Spinal cord (tissue), 10 donors: ENCODE measurements at places on chromosomes 12 and 14.

DNA sequence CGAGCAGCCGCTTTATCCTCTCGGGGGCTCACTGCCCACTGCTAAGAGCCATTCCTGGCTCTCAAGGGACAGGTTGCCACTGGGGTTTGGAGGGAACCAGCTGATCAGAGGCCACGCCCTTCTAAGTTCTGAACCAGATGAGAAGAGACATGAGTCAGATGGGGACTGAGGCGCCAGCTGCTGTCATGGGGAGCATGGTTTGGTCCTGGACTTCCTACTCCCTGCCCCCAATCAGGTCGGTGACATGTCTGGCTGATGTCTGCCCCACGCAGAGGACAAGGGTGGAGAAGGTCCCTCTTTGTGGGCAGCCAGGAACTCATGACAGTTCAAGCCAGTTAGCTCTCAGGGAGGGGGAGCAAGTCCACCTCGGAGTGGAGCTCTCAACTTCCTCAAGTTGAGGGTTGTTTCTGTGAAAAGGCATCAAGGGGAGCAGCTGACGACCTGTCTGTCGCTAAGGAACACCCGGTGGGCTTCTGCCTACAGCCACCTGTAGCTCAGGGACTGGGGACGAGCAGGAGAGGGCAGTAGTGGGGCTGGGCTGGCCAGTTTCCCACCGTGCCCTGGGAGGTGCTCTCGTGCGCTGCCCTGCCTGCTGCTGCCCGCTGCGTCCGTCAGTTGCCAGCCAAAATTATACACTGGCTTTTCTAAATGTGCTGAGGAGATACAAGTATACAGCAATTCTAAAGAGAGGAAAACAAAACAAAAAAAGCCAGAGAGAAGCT is 20.5 kb downstream of the PSMC1 start:
- DNase-seq, result no peak

- no peak for DNase-seq
Observed at GRCh38 chr14:70735043-70735442, 74.3 kb downstream of the MAP3K9 start.

DNA sequence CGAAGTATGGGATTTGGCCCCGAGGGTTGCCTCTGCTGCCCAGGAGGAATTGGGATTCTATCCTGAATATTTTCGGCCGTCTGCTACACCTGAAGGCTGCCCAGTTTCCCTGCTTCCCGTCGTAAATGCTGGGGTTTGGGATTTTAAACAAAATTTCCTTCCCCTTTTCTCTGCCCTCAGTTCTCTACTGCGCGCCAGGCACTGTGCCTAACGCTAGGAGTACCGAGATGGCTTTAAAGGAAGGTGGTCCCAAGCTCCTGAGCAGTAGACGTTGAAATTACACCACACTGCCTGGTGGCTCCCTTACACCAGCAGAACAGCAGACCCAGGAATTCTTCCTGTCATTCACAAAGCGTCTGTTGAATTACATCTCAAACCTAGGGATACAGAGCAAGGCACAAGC is 566 bp upstream of the PRDM4 start:
- no peak for DNase-seq

DNA sequence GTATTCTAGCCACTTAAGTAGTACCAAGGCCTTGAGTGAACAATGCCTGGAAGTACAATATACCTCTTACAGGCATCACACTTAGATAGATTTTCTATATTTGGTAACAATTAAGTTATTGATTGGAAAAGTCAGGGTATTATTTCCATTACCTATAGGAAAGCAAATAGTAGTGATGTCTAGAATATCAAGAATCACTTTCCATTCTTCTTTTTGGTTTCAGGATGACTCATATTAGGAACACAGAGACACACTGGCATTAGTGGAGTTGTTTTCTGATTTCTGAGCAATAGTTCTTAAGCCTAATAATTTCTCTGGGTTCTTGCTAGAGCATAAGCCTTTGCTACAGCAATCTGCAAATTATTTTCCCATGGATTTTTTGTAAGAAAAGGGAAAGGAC is 1640.0 kb upstream of the SEL1L start:
- no peak for DNase-seq

DNA sequence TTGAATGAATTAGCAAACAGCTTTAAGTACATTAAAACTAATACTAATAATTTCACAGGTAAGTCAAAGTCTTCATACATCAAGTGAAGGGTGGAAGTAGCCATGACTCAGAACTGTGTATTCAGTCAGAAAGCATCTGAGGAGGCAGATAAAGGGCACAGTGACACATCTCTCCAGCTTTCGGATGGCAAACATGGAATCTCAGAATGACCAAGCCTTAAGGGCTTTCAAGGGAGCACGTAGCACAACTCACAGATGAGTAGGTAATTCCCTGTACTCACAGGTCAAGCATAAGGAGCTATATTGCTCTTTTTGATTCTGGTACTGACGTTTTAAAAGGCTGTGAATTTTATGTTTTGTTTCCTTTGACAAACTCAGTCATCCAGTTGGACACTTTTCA is 56.0 kb downstream of the MDGA2 start:
- no peak for DNase-seq

DNA sequence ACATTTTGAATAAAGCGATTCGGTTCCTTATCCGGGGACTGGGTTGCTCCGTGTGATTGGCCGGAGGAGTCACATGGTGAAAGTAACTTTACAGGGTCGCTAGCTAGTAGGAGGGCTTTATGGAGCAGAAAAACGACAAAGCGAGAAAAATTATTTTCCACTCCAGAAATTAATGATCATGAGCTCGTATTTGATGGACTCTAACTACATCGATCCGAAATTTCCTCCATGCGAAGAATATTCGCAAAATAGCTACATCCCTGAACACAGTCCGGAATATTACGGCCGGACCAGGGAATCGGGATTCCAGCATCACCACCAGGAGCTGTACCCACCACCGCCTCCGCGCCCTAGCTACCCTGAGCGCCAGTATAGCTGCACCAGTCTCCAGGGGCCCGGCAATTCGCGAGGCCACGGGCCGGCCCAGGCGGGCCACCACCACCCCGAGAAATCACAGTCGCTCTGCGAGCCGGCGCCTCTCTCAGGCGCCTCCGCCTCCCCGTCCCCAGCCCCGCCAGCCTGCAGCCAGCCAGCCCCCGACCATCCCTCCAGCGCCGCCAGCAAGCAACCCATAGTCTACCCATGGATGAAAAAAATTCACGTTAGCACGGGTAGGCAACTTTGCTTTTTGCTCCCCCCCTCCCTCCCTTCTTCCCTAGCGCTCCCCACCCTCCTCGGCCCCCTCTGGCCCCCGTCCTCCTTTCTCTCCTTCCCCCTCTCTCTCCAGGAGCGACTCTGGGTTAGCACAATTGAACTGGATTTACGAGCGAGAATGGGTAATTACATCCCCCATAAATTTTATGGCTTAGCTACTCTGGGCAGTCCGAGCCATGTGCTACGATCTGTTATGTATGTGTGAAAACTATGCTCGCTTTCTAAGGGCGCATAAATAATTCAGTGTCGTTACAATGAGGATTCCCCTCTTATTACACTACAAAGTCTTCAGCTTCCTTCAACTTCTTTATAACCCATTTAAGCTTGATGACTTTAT is at the start of gene HOXC4:
Gene HOXC4 (plus strand): TSS at position 85 of the 991 bp plus-strand sequence. CDS start 88 bp downstream, at position 173.
- DNase-seq, result no peak

GRCh38 chr12:32353540-32353939 is 45.8 kb upstream of the FGD4 start:
- DNase-seq, result no peak

DNA sequence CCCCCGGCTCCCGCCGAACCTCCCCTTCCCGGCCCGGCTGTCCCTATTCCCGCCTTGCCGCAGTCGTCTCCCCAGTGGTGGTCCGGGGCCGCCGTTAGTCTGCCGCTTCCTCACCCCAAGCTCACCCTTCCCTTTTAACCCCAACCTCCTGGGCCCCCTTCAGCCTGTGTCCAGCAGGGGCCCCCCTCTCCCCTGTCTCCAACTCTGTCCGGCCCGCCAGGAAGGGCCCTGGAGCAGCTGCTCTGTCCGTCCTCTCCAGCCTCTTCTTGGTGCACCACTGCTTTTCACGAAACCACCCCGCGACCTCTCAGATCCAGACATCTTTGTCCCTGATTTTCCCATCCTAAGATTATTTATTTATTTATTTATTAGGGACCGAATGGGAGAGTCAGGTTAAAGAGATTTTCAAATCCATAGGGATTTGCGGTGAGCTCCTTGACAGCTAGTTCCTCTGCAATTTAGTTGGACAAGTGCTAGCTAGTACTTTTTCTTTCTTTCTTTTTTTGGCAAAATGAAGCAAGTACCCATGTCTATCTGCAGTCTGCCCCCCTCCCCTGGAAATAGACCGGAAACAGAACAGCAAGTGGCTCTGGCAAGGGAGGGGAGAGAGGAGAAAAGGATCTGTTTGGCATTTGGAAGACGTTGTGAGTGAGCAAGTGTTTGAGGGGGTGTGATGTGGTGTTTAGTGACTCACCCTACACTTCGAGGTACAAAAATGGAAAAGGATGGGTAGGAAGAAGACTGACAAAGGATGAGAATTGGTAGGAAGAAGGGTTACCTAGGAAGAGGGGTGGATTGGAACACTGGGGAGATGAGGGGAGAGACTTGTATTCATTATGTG is 632 bp downstream of the UBR7 start:
- peak; percentile 71 for DNase-seq

DNA sequence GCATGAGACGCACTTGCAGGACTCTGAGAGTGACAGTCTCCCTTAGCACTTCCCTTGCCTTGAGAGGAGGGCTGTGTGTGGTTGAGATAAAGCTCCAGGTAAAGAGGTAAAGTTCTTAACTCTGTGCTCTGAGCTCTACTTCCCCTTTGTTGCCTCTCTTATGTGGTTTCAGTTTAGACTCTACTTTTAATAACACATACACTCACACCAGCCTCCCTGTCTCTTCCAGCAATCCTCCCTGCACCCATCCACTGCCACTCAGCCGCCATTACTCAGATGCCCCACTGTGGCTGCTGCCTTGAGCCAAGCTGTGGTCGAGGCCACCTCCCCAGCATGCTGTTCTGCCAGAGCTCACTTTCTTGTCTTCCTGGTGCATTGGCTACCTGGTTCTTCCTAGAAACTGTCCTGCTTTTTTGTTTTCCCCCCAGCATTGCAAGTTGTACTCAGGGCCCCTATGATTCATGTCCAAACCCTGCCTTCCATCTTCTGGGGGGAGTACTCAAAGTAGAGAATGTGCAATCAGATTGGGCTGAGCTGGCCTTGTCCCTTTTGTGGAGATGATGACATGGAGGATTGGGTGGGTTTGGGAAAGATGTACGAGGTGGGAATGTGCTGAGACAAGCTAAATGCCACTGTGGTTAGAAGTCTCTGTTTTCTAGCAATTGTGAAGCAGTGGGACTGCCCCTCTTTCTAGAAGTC is 115.5 kb upstream of the PARP11 start:
- no peak for DNase-seq

- DNase-seq, result peak; percentile 23
Observed at GRCh38 chr14:39681782-39682399, 249.7 kb upstream of the FBXO33 start.

- DNase-seq, result no peak
Observed at GRCh38 chr14:77267937-77268699, 2.9 kb downstream of the NGB start.

DNA sequence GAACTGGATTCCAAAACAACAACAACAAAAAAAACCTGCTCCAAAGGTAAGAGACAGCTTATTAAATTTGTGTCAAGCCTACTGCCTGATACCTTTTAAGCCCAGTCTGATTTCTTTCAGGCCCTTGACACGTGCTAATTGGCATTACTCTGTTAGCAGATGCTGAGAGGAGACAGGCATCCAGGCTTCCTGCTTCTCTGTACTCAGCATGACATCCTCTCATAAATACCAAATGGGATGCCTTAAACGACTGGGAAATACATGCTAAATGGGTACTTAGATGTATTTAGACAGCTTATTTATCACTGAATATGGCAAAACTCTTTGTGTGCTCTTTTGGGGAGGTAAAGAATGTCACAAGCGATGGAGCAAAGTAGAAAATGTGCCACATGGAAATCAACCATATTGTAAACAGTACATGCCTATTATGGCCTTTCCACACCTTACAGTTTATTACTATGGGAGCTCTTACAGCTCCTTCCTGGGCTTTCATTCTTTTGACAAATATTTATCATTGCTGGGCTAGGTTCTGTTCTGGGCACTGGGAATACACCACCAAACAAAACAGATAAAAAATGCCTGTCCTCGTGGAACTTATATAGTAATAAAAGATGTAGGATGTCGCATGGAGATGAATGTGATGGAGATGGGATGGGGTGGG is 11.5 kb upstream of the PCED1B start:
- DNase-seq, result no peak

DNA sequence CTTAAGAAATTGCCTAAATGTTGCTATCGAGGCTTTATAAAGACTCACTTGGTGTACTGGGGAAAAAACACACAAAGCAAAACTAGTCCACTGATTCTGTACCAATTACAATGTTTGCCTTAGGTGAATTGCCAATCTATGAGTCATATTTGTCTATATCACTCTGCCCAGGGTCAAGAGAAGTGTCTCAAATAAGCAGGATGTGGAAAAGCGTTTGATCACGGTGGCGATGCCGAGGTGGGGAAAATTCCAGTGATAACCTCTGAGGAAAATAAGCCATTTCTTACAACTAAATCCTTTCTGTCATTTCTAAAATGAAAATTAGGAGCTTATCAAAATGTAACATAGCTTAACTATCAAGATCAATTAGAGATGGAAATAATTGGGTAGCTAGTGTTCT is 148.6 kb upstream of the DIO3 start:
- DNase-seq, result no peak

DNA sequence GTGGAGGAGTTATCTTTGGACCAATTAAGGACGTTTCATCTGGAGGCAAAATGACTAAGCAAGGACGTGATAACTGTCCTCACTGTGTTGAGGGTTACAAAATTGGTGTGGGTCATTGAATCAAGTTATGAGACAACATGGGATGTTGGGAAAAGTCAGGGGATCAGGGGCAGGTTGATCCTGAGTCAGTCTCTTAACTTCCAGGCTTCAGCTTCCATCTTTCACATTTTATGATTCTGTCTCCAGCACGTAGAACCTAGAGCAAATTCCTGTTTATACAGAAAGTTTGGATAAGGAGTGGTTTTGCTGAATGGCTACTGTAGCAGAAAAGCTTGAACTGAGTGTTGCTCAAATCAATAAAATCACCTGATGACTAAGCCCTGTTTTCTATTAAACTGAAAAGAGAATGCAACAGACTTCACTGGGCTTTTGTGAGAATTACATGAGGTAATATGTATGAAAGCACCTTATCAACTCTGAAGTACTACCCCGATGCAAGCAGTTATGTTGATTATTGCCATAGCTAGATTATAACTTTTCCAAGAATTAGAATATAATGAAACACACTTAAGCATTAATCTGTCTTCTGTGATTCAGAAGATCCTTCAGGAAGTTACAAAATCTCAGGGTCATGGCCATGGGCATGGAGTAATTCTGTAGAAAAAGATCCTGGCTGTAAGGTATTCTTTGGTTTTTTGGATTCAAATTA is 184.8 kb downstream of the ETV6 start:
- no peak for DNase-seq

DNA sequence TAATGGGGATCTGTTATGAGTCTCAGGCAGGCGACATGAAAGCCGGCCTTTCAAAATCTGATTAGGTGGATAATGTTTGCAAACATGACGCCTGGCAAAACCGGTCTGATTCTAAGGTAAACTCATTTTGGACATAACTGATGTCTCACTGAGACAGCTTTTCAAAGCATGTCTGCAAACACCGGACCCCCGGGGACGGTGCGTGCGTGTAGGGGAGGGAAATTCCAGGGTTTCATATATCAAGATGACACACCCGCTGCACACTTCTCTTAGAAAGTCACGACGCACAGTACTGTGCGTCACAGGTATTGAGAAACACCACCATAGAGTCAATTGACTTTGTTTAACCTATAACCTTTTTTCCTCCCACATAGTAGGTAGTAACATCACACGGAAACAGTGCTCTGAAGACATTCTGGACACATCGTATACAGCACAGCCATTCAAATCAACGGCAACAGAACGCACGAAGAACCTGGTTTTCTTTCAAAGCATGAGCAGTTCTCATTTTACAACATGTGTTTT is 43.9 kb upstream of the TESC start:
- DNase-seq, result no peak
